Central memory CD4-positive, alpha-beta T cell (primary cell): ENCODE measurements at places on chromosomes 7 and 10.

DNA sequence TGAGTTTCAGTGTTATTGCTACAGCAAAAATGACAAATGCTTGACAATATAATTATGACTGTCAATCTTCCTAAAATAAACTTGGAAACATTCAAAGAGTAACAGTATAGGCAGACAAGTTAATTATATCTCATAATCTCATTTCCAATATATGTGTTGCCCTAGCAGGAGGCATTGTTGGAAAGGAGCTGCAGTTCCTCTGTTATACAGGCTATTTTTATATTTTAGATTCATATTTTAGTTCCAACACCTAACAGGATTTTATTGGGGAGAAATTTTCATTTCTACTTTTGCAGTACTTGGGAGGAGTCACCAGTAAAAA is 19.3 kb downstream of the VOPP1 start:
- DNase-seq = no peak

- DNase-seq = no peak
Observed at GRCh38 chr10:107701943-107702342, 537.4 kb upstream of the SORCS1 start.

DNA sequence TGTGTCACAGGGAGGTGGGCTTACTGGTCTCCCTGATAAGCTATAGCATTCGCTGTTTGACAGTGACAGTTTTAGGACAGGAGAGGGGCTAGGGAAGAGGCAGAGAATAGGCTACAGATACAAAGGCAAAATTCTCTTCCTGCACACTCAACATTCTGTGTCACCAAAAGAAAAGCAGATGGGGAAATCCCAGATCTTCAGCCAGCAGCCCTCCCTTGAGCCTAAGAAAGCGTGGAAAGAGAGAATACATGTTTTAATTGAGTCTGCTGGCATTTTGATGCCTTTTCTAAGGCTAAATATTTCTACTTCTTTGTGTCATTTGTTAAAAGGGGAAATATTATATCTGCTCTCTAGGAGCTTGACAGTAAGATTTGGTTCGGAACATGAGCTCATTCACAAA is 247.0 kb downstream of the TRIL start:
- DNase-seq = no peak

DNA sequence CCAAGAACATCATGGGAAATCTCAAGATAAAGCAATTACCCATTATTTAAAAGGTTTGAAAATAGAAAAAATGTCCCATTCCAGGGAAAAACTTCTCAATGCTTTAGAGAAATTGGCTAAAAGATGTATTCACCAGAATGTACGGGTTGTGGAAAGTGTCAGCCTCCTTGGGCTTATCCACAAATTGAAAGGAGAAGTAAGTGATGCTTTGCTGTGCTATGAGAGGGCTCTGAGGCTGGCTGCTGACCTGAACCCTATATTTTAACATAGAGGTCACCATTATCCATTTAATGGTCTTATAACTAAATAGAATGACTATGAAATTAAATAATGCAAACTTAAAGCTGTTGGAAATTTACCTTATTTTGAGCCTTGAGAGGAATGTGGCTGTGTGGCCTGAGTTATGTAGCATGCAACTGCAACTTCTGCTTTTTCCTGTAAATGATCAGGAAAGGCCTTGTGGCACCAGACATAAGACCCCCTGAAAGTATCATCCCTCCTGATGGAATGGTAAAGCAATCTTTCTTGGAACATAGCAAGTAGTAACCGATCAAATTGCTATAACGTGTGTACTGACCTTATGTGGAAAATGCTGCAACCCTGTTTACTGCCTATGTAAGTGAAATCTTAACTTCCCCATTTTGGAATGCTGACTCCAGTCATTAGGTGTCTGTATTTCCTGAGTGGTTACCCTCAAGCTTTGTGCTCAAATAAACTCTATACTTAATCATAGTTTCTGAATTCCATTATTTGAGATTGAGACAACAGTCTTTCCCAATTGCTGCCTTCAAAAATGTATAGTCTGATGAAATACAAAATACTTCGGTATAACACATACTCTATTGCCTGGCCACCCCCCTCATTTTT is 6.9 kb downstream of the IFIT1B start:
- DNase-seq = no peak

DNA sequence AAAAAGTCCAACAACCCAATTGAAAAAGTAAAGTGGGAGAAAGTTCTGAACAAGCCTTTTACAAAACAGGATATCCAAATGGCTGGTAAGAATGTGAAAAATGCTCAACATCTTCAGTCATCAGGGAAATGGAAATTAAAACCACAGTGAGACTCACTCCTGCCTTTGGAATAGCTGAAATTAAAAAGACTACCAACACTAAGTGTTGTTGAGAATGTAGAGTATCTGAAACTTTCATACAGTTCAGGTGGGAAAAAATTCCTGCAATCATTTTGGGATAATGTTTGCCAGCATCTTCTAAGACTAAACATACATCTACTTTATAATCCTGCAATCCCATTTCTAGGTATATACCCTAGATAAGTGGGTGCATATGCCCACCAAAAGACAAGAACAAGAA is 395.1 kb downstream of the GRID1 start:
- DNase-seq = no peak

DNA sequence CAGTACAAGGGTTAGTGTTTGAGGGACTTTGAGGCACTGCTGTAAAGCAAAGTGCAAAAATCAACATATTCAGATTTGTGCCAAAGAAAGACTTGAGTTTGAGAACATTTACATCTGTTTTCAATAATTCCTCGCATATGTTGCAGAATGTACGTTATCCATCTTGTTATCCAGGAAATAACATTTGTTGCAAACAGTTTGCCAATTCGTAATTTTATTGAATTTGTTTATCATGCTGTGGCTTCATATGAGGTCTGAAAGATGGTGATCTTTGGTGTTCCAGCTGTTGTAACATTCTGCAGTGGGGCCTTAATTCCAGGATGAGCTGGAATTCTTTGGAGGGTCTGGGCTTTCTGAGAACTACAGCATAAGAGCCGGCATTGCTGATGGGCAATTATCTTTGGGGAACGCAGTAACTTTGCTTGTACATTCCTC is 396.2 kb downstream of the LRMDA start:
- no peak for DNase-seq

GRCh38 chr7:108261560-108262255 is 131.5 kb upstream of the LAMB4 start:
- DNase-seq = no peak

- no peak for DNase-seq
Observed at GRCh38 chr10:70913191-70913892, 25.0 kb upstream of the PCBD1 start.

- DNase-seq = no peak
Observed at GRCh38 chr7:82017334-82017943, 247.6 kb upstream of the HGF start.

GRCh38 chr7:83355143-83355542 is 192.5 kb upstream of the PCLO start:
- DNase-seq = no peak

- DNase-seq = no peak
Observed at GRCh38 chr7:83149466-83149865, 13.2 kb downstream of the PCLO start.
